Activated T-cell treated with anti-CD3 and anti-CD28 coated beads for 1 hour (primary cell): ENCODE measurements at places on chromosomes 1 and 21.

GRCh38 chr1:31939484-31940329 is 1.5 kb upstream of the PTP4A2 start:
- peak; percentile 56 for DNase-seq

DNA sequence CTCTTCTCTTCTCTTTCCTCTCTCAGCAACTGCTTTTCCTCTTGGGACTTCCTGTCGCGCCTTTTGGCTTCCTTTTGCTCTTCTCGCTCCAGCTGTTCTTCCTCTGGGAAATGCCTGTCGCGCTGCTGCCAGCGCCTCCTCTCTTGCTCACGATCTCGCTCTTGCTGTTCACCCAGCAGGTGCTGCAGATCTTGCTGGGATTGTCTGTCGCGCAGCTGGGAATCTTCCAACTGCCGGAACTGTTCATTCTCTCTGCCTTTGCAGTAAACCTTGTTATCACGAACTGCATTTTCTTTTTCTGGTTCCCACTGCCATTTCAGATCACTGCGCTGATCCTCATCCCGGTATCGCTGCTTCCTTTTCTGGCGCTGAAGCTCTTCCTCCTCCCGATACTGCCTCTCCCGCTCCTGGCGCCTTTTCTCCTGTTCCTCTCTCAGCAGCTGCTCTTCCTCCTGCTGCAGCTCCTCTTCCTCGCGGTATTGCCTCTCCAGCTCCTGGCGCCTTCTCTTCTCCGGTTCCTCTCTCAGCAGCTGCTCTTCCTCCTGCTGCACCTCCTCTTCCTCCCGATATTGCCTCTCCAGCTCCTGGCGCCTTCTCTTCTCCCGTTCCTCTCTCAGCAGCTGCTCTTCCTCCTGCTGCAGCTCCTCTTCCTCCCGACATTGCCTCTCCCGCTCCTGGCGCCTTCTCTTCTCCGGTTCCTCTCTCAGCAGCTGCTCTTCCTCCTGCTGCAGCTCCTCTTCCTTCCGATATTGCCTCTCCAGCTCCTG is 5.8 kb downstream of the TCHH start:
- no peak for DNase-seq

DNA sequence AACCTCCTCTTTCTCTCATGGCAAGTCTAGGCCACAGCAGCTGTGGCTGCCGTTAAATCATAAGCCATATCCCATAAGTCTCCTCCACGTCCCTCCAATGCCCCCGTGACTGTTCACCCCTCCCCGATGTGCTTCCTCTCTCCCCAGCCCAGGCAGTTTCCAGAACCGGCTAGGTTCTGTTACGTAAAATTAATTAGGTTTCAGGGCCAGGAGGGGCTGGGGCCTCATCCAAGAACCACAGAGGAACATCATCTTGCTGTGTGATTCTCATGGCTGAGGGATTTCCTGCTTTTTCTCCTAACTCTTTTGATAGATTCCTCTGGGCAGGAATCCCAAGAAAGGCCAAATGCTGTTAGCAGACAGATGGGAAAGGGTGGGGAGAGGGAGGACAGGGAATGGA is 141.8 kb upstream of the AJAP1 start:
- DNase-seq = no peak

GRCh38 chr1:226061068-226061840 is 1.3 kb upstream of the H3-3A start:
- DNase-seq = no peak

GRCh38 chr1:77783141-77783540 is 3.7 kb downstream of the MIGA1 start:
- no peak for DNase-seq

DNA sequence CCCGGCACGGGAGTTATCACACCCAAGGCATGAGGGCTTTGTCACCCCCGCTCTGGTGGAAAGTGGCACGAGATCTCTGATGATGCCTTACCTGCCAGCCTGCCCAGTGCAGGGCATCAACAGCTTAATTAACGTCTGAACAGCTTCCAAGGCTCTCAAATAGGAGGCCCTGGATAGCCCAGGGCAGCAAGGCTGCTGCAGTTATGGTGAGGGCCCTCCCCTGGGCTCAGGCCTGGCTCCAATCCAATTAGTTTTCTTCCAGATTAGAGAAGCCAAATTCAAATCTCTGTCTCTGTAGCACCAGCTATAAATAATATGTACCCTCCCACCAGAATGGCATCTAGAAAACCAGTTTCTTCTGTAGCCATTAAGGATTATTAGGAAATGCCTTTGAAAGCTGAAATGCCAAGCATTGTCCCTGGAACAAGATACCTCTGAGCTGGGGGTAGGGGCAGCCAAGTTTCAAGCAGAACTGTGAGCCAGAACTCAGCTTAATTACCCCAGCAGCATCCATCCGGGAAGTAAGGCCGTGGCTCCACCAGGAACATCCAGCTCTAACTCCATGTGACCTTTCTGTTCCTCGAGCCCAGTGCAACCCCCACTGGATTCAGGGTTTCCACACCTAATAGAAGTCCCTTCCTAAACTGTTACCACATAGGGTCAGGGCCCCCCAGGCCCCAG is 12.5 kb downstream of the QSOX1 start:
- DNase-seq = no peak

GRCh38 chr1:206937425-206937824 is 8.8 kb downstream of the PIGR start:
- no peak for DNase-seq

DNA sequence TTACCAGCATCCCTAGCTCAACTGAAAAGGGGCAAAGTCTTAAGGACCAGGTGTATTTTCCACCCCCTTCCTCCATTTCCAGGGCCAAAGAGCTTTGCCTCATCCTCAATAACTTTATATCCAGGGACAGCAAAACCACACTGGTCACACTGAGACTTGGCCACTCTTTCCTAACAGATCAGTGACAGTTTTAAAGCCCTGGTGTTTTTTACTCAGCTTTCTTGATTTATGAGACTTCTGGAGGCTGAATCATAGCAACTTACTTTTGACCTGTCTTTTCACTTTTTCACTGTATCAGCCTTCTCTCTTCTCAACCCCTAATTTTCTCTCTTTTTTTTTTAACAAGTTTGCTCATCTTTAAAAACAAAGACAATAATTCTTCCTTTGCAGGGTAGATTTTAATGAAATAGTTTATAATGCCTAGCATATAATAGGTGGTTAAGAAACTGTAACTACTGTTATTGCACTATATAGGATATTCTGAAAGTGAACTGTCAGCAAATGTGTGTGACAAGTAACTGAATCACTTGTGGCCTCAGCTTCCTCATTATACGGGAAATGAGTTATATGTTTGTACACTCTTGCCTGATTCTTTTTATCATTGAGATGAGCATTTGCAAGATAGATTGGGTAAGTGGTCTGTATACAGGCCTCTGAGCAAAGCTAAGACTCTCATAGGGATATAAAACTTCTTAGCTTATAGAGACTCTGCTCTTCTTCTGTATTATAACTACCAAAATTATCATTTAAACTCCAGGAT is 19.7 kb upstream of the DYNLT5 start:
- DNase-seq = no peak

- DNase-seq = no peak
These were observed 21.6 kb downstream of the RIT1 start for GRCh38 chr1:155889566-155889965.

GRCh38 chr21:43719748-43720538 is 1.0 kb downstream of the PDXK start:
- DNase-seq = no peak

DNA sequence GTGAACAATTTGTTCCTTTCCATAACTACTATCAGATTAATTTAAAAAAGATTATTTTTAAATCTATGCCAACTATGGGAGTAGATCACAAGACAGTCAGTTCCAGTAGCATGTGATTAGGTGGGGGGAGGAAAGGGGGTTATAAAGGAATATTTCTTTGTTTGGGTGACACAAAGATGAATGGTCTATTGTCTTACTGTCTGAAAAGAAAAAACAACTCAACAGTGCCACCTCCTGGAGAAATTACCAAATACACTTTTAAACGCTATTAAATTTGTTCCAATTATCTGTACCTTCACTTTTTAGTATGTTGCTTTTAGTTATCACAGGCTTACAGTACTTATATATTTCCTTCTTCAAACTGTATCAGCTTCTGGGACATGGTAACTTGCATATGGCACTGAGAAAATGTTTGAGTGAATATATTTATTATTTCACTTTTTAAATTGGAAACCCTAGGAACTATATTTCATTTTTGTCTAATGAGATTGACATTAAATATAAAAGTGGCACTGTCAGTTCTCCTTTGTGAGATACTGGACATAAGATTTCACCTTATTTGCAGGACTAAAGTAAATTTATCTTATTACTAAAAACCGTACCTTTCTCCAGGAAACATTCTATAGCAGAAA is 1.7 kb upstream of the SORT1 start:
- no peak for DNase-seq

DNA sequence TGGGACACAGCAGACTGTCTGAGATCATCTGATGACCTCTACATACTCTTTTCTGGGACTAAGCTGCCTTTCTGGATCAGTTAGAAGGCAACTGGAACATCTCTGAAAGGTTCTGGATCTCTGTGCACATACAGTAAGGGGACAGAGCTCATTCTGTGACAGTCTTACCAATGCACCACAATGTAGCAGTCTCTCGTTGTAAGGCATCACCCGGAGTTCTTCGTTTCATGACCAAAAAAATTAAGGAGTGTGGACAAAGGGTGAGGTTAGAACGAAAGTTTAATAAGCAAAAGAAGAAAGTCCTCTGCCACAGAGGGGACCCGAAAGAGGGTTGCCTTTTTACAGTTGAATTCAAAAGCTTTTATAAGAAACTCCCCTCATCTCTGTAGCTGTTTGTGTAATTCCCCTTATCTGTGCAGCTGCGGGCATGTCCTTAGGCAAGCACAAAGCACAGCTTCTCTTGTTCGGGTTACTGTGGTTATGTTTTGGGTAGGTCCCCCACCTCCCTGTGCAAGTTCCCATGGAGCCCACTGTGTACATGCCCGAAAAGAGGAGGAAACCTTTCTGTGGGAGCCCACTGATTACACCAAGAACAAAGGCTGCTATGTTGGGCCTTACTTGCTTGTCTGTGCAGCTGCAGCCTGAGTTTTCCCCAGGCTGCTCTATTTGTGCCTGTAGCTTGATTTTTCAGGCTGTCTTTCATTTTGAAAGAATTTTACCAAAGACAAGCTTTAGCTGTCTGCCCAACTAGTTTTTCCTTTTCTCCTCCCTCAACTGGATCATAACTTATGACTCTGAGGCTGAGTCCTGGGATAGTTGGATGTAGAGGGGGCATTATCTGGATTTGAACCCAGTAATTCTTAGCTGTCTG is 53.1 kb upstream of the CACNA1E start:
- DNase-seq = no peak

DNA sequence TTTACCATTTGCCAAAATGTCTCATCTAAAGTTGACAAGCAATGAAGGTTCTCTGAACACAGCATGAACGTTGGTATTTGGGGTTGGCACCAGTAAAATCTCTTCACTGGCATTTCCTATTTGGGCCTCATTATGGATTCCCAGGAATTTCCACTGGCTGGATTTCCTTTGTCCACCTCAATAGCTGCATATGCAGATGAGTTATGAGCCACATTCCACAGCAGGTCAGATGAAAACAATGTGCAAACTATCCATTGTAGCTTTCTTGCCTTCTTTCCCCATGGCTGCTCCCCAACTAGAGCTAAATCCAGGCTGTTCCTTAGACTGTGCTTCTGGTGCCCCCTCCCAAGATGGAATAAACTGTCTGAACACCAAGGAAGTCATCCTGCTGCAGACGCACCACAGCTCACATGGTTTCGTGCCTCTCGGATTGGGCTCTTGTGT is 168.1 kb upstream of the FGGY start:
- no peak for DNase-seq

- DNase-seq = no peak
These were observed 10.3 kb upstream of the FHAD1 start for GRCh38 chr1:15236746-15237145.

DNA sequence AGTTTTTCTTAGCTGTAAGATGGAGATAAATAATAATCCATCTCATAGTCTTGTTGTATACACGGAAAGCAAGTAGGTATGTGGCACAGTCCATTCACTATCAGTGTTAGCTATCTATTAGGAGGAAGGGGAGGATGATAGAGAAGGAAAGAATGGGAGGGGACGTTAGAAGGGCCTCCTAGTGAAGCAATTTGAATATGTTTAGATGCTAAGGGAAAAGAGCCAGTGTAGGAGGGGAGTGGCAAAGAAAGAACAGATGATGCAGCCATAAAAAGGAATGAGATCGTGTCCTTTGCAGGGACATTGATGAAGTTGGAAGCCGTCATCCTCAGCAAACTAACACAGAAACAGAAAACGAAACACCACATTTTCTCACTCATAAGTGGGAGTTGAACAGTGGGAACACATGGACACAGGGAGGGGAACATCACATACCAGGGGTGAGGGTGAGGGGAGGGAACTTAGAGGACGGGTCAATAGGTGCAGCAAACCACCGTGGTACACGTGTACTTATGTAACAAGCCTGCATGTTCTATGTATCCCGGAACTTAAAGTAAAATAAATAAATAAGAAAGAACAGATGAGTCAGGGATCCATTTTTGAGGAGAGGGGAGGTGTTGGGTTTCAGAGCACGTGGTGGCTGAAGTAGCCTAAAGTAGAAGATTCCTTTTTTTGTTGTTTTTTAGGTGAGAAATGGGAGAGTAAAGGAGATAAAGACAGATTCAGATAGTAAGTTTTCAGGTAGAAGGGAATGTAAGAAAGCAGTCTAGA is 124.1 kb downstream of the POU2F1 start:
- DNase-seq = no peak

GRCh38 chr1:208107425-208108212 is 136.6 kb downstream of the PLXNA2 start:
- DNase-seq = no peak

- DNase-seq = no peak
These were observed 17.7 kb upstream of the PIK3R3 start for GRCh38 chr1:46150085-46150484.

GRCh38 chr1:100449477-100449876 is 88.5 kb upstream of the GPR88 start:
- DNase-seq = no peak

DNA sequence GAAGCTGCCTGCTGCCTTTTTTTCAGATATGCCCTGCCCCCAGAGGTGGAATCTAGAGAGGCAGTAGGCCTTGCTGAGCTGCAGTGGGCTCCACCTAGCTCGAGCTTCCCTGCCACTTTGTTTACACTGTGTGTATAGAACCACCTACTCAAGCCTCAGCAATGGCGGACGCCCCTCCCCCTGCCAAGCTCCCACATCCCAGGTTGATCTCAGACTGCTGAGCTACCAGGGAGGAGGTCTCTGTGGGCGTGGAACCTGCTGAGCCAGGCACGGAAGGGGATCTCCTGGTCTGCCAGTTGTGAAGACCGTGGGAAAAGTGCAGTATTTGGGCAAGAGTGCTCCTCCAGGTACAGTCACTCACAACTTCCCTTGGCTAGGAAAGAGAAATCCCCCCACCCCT is 65.1 kb downstream of the MSH4 start:
- DNase-seq = no peak

DNA sequence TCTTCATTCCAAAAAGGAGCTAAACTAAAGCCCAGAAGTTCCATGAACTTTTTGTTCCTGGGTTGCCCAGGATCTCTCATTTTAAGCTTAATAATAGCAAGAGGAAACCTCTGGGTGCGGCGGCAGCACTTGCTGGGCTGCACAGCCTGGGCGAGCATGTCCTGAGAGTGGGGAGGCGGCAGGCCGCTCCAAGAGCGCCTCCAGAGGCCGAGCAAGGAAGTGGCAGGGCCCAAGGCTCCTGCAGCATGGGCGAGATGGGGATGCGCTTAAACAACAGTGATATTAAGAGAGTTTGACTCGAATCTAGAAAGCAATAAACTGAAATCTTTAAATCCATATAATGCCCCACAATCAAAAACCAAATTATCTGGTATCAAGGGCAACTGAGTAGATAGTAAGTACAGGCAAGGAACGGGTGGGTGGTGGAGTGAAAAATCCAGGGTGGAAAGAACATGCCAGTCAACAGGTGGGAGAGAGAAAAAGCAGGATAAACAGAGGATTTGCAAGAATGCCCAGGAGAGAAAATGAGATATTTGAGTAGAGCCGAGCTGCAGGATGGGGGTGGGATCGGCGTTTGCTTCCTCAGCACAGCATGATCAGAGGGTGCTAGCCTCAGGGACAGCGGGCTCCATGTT is 14.1 kb upstream of the TNR start:
- DNase-seq = no peak
